ENCODE measurements at places on chromosomes 2 and 18.
A peak's percentile ranks its signal among the peaks of the same experiment; 100 is the strongest.

GRCh38 chr2:65919550-65920188 lies 487.3 kb upstream of the SPRED2 start:
- DNase-seq, result no peak

- DNase-seq, result no peak
Observed at GRCh38 chr18:59988098-59988706, 88.4 kb downstream of the PMAIP1 start.

DNA sequence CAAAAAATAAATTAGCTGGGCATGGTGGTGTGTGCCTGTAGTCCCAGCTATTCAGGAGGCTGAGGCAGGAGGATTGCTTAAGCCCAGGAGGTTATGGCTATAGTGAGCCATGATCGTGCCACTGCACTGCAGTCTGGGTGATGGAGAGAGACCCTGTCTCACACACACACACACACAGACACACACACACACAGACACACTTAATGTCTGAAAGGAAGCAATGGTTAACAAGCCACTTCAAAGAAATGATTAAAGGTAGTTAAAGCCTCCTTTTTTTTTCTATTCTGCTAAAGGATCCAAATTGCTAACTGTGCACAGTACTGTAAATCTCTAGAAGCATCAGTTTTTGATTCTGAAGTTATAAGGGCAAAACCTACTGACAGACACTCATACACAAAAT lies 211.1 kb downstream of the TMEM163 start:
- DNase-seq, result no peak

- no peak for DNase-seq
Observed at GRCh38 chr2:101770726-101771125, 73.2 kb downstream of the MAP4K4 start.

GRCh38 chr2:73984922-73985307 lies 205 bp downstream of the TET3 start:
- DNase-seq, result peak; percentile 52

GRCh38 chr2:78993518-78994148 lies 31.9 kb upstream of the REG3G start:
- no peak for DNase-seq

DNA sequence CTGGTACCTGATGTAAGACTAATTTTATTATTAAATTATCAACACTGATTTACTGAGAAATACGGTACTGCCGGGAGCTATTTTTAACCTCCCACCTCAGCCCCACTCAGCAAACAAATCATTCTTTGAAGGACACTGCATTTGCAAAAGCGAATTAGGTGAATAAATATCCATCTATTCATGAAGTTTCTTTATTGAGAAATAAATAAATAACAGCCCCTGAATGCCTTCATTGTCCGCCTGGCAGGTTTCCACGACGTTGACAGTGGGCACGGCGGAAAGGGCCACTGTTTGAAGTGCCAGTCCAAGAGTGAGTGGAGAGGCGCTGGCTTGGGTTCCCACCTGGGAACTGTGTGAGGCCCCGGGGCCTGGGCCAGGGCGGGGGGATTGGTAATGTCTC lies 15.7 kb downstream of the C1QL2 start:
- no peak for DNase-seq

DNA sequence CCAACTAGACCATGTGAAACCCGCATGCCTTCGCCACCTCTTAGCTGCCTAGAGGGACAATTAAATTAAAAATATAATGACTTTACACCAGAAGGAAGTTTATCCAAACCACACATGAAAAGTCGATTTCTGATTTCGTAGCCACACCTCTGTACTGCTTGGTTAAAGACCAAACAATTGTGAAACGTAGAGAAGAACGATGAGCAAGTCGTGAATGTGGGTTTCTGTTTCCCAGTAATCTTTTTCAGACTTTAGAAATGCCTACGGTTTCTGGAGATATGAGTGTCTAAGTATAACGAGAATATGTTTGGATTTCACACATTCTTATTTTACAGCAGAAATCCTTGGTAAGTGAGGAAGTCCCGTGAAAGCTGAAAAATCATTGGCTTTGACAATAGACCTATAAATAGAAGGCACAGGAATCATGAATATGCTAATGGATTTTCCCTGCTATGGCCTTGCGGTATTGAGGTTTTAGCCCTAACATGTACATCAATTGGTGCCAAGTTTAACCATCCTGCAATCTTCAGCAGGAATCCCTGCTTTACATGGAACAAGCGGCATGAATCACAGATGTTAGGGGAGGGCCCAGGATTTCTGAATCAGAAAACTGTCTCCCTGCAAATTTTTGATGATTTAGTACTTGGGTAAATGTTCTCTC lies 105.6 kb downstream of the TTC32 start:
- DNase-seq, result no peak

All from GM12892 (cell line).